Fibroblast of skin of right quadriceps (primary cell): ENCODE measurements at places on chromosomes 16 and 17.

DNA sequence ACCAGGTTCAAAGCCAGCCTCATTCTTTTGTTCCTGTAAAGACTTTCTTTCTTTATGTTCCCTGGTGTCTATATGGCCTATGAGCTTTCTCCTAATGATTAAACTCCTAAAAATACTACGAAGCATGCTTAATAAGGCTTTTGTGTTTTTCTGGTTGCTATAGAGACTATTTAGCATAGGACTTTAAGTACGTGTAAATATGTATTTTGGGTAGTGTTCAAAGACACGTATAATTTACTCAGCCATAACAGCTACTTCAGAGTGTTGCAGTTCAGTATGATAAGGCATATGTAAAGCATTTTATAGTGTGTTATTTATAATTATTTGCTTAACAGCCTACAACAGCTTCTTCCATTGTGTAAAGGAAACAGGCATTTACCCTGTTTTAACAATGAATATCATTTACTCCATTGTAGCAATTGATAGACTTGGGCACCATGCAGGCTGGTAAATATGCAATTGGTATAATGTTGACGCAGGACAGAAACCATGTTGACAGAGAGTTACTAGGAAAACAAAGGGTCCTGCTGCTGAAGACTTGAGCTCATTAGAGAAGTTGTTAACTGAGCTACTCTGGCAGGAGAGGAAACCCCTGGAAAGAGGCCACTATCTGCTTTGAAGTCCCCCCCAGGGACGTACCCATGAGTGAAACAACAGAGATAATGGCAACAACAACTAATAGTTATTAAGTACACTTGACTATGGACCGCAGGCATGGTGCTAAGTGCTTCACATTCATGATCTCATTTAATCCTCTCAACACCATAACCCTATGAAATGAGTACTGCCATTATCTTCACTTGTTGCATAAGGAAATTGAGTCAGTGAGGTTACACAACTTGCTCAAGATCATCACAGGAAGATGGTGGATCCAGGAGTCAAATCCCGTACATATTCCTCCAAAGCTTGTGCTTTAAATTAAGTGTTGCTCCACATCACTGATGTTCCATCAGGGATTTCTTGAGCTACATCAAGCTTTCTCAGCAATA, 342.2 kb upstream of the DYNLRB2 start:
- DNase-seq: no peak

DNA sequence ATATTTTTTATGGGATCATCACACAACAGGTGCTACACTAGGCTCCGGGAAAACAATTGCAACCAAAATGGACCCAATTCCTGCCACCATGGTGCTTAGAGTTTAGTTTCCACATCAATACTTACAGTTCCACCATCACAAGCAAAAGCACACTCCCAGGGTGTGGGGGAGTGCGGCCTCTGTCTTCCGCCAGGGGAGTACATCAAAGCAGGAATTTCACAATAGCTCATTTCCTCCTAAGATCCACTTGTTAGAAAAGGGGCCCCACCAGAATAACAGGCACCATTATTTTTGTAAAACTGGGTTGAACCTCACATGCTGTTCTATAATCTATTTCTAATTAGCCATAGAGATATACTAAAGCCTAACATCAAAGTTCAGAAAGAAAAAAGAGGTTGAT, 44.3 kb upstream of the PSMD7 start:
- DNase-seq: no peak

GRCh38 chr17:20225162-20226115, 216.3 kb downstream of the SPECC1 start:
- DNase-seq: no peak

GRCh38 chr17:38354466-38354865, 2.8 kb downstream of the SOCS7 start:
- DNase-seq: no peak

- no peak for DNase-seq
Observed at GRCh38 chr16:88599092-88599733, 29.0 kb downstream of the ZC3H18 start.

DNA sequence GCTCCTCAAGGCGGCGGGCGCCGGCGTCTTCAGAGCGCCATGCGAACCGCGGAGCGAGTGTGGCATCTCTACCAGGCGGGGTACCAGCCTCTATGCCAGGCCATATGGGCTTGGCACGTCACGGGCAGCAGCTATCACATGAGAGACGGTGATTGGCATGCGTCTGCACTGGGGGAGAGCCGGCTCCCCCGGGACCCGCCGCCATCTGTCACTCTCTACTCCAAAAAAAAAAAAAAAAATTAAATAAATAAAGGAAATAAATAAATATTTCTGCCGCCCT, at the start of gene NEUROD2:
TSS of gene NEUROD2 (minus strand) at position 70 of the 280 bp plus-strand sequence. CDS start 1,321 bp downstream, outside the sequence.
- DNase-seq: no peak

DNA sequence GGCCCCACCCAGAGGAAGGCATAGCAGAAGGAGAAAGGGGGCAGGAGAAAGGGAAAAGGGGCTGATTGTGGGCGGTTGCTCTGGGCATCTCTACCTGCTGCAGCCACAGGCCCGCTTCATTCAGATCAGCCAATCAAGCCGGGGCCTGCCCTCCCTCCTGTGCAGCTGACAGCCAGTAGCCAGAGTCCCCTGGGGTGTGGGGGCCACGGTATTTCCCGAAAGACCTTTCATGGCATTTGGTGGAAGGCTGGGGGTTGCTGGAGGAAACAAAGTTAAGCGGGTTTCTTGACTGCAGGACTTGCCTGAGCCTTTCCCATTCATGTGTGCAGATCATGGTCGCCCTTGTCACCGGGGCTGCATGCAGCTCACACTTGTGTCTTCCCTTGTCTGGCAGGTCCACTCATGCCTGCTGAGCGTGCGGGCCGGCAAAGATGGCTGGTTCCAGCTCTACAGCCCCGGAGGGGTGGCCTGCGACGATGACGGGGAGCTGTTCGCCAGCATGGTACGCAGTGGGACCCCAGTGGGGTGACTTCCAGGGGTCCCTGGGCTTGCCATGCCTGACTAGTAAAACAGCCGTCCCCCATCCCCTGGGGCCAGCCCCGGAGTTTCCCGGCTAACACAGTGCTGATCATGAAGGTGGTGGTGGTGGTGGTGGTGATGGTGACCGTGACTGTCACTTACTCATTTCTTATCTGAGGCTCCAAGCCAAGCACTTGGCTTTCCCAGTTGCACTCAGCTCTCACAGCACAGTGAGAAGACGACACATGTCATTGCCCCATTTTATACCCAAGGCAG, 82.7 kb upstream of the PLCG2 start:
- no peak for DNase-seq

DNA sequence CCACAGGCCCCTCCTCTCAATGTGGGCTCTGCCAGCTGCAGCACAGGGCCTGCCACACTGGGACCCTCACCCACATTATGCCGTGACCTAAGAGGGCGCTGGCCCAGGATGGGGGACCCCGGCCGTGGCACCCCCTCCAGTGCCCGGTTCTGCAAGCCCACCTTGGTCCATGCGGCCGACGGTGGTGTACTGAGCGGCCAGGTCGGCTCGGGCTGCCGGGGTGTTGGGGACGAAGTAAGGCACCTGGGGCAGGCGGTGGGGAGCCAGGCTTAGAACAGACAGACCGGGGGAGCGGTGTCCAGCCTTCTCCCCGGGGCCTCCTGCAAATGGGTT, 6.5 kb downstream of the SGSH start:
- DNase-seq: no peak

DNA sequence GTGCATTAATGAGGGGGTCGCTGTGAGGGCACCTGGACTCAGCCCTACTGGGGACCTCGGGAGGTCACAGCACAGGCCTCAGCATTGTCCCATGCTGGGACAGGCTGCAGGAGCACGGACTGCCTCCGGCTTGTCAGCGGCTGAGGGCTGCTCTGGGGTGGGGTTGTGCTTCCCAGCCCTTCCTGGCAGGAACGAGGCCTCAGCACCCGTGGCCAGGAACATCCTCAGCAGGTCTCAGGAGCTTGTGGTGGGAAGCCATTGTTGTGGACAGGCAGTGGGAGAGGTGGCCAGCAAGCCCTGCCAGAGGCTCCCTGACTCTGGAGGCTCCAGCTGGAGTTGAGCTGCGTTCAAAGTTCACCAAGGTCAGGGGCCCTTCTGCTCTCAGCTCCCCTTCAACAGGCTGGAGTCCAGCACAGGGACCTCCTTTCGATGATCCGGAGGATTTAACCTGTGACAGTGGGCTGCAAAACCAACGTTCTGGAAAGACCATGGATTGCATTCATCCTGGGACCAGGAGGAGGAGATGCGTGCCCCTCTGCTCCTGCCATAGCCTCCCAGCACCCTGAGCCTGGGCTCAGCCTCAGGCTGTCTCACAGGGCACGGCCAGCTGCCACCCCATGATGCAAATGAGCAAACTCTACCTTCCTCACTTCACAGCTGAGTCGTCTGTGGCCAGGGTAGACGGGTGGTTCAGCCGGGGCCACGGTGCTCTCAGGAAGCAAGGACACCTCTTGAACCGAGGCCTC, 32.6 kb downstream of the FOXL1 start:
- DNase-seq: no peak

GRCh38 chr16:23518435-23518891, 8.2 kb upstream of the GGA2 start:
- DNase-seq: no peak

DNA sequence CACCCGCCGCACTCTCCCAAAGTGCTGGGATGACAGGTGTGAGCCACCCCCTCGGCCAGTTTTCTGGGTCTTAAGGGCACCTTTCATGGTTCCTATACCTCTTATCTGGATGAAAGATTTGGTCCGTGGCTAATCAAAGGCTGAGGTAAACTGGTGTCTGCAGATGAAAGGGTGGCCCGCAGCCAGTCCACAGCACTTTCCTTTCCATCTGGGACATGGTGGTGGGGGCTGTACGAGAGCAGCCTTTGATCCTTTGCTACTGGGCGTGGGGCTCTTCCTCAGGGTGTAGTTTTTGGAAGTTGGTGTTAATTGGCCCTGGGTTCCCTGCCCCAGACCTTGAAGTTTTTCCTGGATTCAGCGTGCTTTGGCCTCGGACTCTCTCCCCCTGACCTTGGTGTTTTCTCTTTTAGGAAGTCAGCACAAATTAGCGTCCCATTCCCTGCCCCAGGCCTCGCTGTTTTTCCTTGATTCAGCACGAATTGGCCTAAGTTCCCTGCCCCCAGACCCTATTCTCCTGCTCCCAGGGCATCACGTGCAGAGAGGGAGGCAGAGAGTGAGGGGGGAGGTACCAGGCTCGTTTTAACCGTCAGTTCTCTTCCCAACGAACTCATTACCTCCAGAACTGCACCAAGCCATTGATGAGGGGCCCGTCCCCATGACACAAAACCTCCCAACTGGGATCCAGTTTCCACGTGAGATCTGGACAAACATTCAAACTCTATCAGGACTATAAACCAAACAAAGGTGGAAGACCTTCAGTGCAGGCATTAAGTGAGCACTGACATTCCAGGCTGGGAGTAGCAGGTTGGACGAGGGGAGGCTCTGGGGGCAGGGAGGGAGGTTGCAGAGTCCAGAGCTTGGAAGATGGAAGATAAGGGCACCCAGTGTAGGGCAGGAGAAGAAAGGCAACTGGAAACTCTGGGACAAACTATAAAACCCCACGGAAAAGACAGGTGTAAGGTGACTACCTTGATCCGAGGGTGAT, 11.6 kb downstream of the DPEP1 start:
- no peak for DNase-seq

- no peak for DNase-seq
Observed at GRCh38 chr17:67381929-67382257, 4.8 kb downstream of the PITPNC1 start.

DNA sequence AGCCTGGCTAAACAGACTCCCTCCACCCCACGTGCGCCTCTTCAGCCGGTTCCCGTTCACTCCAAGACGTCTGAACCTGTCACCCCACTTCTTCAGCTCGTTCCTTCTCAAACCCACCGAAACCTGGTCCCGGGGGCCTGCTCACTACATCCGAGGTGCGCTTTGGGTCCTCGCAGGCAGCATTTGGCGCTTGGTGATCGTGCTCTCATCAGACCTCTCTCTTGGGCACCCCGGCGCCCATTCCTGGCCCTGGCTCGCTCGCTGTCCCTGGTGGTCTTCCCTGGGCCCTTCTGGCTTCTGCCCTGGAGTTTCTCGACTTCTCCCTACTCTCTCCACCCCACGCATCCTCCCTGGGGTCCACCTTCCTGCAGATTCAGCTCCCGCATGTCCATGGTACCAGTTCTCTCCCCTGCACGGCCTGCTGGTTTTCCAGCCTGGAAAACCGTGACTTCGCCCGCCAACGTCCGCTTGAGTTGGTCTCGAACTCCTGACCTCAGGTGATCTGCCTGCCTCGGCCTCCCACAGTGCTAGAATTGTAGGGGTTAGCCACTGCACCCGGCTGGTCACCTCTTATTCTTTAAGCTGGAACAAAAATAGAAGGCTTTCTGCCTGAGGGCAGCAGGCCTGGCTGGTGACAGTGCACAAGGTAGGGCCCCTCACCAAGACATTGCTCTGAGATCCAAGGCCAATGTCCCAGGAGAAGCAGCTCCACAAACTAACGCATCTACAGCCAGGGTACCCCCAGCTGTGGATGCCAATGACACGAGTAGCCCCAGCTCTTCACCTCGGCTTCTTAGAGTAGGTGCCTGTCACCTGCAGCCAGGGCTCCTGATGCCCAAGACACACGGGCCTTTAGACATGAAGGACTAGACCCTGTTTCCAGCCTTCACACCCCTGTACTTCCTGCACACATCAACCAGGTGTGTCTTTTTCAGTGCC, 1.1 kb upstream of the MEAK7 start:
- no peak for DNase-seq

- DNase-seq: no peak
Observed at GRCh38 chr17:59893676-59894100, 767 bp downstream of the RPS6KB1 start.

- no peak for DNase-seq
Observed at GRCh38 chr17:73514146-73514863, 129.9 kb downstream of the SDK2 start.

DNA sequence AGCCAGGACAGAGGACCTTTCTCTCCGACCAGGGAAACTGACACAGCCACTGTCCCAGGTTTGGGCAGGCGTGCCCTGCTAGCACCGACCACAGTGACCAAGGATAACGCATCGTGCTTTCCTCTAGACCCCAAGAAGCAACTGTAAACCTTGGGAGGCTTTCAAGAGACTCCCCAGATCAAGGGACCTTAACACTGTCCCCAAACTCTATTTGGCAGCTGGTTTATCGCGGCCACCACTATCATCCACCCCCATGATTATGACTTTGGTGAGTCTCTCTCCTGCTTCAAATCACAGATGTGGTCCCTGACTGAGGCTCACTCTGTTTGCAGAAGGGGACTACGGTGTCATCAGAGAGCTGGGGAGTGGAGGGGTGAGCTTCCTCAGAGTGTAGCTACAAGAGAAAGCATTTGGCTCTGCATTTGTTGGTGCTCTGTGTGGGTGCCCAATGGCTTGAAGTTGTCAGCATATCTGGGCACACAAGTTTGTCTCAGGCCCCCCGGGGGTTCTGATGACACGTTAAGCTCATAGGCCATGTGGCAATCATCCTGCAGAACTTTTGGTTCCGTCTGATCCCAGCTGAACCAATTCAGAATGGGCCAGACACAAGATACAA, 408.0 kb downstream of the SLC39A11 start:
- no peak for DNase-seq

GRCh38 chr17:49741692-49742076, 22.2 kb downstream of the FAM117A start:
- no peak for DNase-seq
